ENCODE measurements at places on chromosomes 6 and 20.
A peak's percentile ranks its signal among the peaks of the same experiment; 100 is the strongest.

- DNase-seq: no peak
Observed at GRCh38 chr6:7285416-7285815, 27.6 kb downstream of the SSR1 start.

GRCh38 chr6:8442150-8442549 lies 6.8 kb upstream of the SLC35B3 start:
- no peak for DNase-seq

DNA sequence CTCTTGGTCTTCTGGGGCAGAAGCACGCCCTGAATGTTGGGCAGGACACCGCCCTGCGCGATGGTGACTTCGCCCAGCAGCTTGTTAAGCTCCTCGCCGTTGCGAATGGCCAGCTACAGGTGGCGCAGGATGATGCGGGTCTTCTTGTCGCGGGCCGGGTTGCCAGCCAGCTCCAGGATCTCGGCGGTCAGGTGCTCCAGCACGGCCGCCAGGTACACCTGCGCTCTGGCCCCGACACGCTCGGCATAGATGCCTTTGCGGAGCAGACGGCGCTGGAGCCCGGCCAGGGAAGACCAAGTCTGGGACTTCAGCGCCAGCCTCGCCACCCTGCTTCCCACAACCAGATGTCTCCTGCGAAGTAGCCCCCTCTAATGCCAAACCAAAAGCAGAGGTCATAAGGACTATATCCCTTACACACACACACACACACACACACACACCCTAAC lies 8.0 kb upstream of the SLC17A3 start:
- DNase-seq: no peak

DNA sequence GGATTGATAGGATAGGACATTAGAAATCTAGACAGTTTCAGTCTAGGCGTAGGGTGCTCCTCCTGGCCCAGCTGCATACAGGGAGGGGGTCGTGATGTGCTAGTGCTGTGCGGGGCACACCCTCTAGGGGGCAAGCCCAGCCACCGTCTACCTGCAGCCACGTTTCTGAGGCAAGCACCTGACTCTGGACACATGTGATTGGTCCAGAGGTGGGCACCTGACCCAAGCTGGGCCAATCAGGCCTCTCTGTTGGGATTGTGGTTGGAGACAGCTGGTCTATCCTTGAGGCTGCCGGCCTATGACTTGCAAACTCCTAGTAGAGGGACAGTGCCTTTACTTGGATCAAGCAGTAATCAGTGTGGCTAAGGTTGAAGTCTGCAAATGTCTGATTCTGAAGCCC lies 317.1 kb downstream of the BMP7 start:
- DNase-seq: no peak

- DNase-seq: no peak
Observed at GRCh38 chr20:10469599-10469998, 34.5 kb downstream of the SLX4IP start.

- DNase-seq: no peak
Observed at GRCh38 chr20:18633411-18633810, 45.6 kb downstream of the DTD1 start.

DNA sequence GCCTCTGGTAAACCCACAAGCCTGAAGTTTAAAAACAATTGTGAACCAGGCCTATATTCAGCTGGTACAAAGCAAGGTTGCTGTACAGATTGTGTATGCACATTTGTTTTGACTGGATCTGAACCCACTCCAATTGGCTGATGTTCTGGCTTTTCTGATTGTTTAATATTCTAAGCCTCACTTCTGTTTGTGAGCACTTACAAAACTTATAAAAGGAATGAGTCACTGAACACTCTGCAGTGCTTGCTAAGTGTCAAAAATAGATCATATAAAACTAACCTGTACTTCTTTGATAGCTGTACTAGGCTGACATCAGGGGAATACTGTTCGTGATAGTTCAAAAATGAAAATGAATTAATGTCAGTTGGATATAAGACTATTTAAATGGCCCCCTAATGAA lies 12.1 kb downstream of the COL21A1 start:
- no peak for DNase-seq

GRCh38 chr6:52667572-52667971 lies 3.3 kb upstream of the TMEM14A start:
- DNase-seq: no peak

DNA sequence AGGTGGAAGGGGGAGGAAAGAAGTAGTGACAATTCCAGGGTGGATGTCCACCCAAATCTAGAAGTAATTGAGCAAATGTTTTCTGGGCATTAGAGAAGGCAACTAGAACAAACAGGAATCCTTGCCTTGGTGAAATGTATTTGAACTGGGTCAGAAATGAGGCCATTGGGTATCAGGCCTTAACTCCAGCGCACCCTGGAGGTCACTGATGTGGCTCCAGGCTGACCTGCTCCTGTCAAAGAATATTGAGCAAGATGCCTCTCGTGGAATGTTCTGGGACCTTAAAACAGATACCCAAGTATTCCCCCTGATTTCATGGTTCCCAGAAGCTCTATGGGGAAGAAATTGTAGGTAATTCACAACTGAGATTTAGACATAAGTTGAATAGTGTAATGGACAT lies 6.9 kb downstream of the HLA-DPB1 start:
- no peak for DNase-seq

DNA sequence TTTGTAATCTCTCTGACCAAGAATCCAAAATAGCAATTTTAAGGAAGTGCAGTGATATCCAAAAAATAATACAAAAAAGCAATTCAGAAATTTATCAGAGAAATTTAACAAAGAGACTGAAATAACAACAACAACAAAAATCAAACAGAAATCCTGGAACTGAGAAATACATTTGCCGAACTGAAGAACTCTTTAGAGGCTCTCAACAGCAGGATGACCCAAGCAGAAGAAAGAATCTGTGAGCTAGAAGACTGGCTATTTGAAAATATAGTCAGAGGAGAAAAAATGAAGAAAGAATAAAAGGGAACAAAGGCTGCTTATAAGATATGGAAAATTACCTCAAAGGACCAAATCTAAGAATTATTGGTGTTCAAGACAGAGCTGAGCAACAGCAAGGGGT lies 22.6 kb downstream of the GABRR1 start:
- DNase-seq: no peak

DNA sequence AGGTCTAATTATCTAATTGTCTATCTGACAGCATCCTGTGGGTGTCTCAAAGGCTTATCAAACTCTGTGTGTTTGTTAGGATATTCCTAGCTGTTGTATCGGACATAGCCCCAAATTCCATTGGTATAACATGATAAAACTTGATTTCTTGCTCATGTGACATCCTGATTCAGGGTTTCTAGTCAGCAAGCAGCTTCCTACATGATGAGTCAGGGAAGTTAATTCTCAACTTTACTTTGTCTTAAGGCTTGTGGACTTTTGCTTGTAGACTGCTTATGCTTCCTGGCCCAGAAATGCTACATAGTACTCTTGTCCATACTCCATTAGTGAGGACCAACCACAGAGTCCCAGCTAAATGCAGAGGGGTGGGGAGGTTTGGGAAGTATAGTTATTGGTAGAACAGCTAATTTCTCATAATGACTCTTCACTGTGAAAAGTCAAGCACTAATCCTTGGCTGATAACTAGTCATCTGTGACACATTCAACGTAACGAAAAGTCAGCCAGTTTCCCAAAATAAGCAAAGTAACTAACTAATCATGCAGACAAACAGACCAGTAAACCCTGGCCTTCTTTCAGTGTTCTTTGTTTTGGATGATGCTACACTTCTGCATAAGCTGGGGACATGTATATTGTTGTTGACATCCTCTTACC lies 25.8 kb downstream of the NKAIN2 start:
- no peak for DNase-seq

- DNase-seq: no peak
Observed at GRCh38 chr20:47694021-47694818, 91.1 kb downstream of the SULF2 start.

DNA sequence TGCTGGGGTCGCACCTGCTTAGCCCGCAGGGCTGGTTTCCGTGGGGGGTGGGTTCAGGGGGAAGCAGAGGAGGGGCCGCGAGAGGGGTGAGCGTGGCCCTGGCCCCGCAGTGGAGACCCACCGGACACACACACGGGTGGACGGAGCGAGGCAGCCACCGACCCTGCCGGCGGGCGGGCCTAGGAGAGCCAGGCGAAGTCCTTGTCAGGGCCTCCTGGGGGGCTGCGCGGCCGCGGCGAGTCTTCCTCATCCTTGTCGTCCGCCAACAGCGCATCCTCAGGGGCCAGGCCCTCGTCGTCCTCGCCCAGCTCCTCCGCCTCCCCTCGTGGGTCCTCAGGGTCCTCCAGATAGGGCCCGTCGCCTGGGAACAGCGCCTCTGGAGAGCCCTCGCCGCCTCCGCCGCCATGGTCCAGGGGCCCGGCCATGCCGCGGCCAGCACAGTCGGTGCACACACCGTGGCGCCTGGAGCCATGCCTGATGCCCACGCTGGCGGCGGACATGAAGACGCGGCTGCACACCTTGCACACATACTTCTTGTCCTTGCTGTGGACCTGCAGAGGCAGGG lies 7.3 kb downstream of the SLC2A4RG start:
- DNase-seq: no peak

DNA sequence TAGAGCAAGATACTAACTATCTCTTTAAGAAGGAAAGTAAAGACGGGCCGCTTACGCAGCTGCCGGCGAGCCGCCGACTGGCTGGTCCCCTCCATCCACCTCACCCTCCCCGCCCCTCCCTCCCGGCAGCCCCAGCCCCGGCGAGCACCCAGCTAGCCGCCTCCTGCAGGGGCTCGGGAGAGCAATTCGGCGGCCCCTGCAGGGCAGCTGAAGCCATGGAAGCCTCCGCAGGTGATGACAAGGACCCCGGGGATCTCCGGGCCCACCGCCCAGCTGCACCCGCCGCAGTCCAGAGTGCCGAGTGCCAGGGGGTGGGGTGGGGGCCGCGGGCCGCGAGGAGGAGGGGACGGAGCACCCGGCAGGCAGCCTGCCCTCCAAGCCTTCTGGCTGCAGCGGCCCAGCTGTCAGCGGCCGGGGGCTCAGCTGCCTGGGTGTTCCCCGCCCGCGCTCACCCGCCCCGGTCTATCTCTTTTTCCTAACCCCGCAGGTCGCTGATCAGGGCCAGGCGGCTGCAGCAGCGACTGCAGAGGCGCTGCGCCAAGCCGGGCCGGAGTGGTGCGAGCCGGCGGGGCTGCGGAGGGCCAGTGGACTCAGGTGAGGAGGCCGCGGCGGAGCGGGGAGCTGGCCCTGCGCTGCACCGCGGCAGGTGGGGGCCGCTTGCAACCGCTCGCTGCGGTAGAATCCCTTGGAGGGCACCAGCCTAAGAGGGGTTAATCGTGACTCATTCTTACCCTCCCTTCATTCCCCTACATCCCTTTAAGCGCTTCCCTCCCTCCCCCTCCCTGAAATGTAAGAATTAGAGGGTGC lies at the start of gene SNPH:
TSS of gene SNPH (plus strand) at position 128 of the 807 bp plus-strand sequence. CDS start 29,946 bp downstream, outside the sequence.
- DNase-seq: peak; percentile 76

GRCh38 chr6:106623039-106623438 lies 6.3 kb downstream of the RTN4IP1 start:
- DNase-seq: no peak

GRCh38 chr6:142002825-142003405 lies 129.8 kb upstream of the GJE1 start:
- no peak for DNase-seq

DNA sequence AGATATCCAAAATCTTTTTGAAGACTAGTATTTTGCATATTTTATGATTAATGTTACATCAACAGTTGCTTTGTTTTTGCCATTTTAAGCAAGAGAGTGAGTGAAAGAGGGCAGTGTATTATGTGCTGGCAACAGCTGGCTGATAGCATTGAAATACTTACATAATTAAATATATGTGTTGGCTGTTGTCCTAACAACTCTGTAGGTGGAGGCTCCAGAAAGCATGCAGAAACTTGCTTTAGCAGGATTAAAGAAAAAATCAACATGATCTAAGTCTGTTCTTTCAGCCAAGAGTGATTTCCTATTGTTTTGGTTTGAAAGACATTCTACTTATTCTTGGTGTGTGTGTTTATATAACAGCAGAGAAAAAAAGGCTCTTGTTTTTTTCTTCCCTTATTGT lies 127.5 kb downstream of the CDKAL1 start:
- no peak for DNase-seq

GRCh38 chr6:13068586-13069210 lies 259.6 kb downstream of the TBC1D7 start:
- no peak for DNase-seq

- DNase-seq: no peak
Observed at GRCh38 chr20:25025986-25026605, 31.8 kb downstream of the ACSS1 start.

DNA sequence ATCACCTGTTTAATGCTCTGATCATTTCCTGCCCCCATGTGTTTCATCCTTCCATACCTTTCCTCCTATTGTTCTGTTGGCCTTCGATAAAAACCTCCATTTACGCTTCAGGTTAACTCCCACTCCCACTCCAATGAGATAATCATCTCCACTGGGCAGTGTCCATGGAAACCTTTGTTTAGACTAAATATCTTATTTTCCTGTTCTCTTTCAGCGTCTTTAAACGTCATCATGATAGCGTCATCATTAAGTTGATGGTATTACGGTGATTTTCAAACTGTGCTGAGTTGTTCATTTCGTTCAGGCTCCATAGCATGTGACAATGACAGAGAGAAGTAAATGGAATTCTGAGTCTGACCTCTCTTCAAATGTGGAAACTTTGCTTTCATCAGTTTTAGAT lies 970.5 kb upstream of the SLC35B3 start:
- DNase-seq: no peak

- DNase-seq: no peak
Observed at GRCh38 chr20:55782224-55782911, 223.0 kb downstream of the CBLN4 start.
